ENCODE measurements at places on chromosomes 2 and 18. TPM values are rescaled to one million over a fixed set of nuclear protein-coding genes. Genes with fewer than 3 reads are reported as not detected.

TUBA3D gene
- not detected for total RNA-seq

LYG2 gene
- total RNA-seq: not detected

FN1 gene
- 1,607 TPM for total RNA-seq

AQP12B gene
- not detected for total RNA-seq

KIAA2012 gene
- not detected for total RNA-seq

DNAH6 gene
- total RNA-seq: under 0.01 TPM

NDC80 gene
- 36.6 TPM for total RNA-seq

ABCG5 gene
- total RNA-seq: not detected

SYT4 gene
- total RNA-seq: not detected

CYBRD1 gene
- total RNA-seq: 14.0 TPM

HOXD1 gene
- total RNA-seq: 4.3 TPM

ACP1 gene
- total RNA-seq: 111 TPM

TMEM169 gene
- total RNA-seq: not detected

CACNB4 gene
- total RNA-seq: 0.15 TPM

SLC5A7 gene
- not detected for total RNA-seq

UBXN2A gene
- 9.4 TPM for total RNA-seq

SKA1 gene
- 14.6 TPM for total RNA-seq

CCDC74A gene
- 4.9 TPM for total RNA-seq

PLEKHH2 gene
- total RNA-seq: 0.32 TPM

ANKRD62 gene
- total RNA-seq: not detected

CFC1 gene
- not detected for total RNA-seq

MC2R gene
- not detected for total RNA-seq

ITGA6 gene
- total RNA-seq: 260 TPM

KCNJ3 gene
- total RNA-seq: not detected

STRADB gene
- total RNA-seq: 17.5 TPM

FEV gene
- not detected for total RNA-seq

SLC19A3 gene
- 0.15 TPM for total RNA-seq

DCTN1 gene
- total RNA-seq: 113 TPM

SPR gene
- 74.0 TPM for total RNA-seq

PAX8 gene
- under 0.01 TPM for total RNA-seq
